ENCODE measurements at places on chromosomes 4 and X.

GRCh38 chr4:149322203-149322602 lies 493.4 kb downstream of the IQCM start:
- no peak for DNase-seq

GRCh38 chr4:113445286-113445685 lies 316.3 kb downstream of the CAMK2D start:
- DNase-seq: no peak

- no peak for DNase-seq
Measured at GRCh38 chr4:166594326-166594946, 639.9 kb downstream of the SPOCK3 start.

GRCh38 chrX:53642337-53642736 lies 44.2 kb downstream of the HUWE1 start:
- DNase-seq: no peak

DNA sequence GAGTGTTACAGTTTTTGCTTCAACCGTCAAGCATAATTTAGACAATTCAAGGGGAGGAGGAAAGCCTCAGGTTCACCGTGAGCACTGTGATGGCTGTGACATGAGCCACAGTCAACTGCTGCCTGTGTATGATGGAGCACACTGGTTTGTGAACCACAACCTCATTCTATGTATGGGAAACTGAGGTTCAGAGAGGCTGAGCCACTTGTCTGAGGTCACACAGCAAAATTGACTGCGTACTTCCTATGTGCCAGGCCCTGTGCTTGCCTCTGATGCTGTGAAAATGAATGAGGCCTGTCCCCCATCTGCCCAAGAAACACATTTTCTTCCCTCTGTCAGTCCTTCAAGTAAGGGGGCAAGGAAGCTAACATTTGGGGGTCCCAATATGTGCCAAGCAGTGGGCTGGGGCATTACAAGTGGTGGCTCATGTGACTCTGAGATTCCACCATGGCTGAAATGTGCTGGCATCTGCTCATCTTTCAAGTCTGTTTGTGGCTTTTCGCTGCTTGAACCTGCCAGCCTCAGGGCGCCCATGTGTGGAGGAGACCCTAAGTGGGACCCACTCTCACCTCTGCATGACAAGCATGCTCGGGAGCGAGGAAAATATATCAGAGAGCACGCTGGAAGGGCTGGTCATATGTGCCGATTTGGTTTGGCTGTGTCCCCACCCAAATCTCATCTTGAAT lies 79.7 kb downstream of the ADRA2C start:
- no peak for DNase-seq

GRCh38 chrX:292900-293897 lies 12.0 kb downstream of the PLCXD1 start:
- DNase-seq: no peak

DNA sequence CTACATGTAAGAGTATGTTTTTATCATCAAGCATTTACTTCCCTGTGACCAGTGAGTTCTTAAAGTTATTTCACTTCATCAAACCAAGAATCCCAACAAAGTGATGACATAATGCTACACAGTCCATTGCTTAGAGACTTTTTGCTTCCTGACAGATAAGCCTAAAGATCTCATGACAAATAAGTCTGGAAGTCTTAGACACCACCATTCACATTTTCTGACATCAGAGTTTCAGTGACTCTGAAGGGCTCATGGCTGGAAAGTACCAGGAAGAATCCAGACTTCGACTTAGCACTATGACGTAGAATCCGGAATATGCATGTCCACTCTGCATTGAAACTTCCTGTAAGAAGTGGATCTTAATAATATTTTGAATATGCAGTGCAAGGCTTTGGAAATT lies 53.7 kb downstream of the CLDN22 start:
- DNase-seq: no peak

Measured in hematopoietic multipotent progenitor cell (in vitro differentiated cells).